ENCODE measurements at places on chromosomes 5 and 9.

GRCh38 chr5:110040178-110040577 lies 350.5 kb downstream of the MAN2A1 start:
- peak; percentile 16 for DNase-seq

DNA sequence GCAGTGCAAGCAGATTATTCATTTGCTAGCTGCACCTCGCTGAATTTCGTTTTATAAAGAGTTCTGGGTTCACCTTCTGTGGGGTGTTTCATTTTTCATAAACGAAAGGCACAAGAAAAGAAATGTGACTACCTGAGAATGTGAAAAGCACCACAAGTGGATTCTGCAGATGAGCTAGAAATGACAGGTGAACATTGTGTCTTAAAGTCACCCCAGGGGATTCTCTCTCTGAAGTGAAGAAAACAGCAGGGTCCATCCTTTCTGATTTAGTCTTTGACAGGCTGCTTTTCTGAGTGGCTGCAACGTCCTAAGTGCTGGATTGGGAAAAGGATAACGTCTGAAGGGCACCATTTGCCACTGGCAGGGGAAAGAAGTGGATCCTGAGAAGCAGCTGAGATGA lies 469.3 kb downstream of the SPATA31D1 start:
- no peak for DNase-seq

DNA sequence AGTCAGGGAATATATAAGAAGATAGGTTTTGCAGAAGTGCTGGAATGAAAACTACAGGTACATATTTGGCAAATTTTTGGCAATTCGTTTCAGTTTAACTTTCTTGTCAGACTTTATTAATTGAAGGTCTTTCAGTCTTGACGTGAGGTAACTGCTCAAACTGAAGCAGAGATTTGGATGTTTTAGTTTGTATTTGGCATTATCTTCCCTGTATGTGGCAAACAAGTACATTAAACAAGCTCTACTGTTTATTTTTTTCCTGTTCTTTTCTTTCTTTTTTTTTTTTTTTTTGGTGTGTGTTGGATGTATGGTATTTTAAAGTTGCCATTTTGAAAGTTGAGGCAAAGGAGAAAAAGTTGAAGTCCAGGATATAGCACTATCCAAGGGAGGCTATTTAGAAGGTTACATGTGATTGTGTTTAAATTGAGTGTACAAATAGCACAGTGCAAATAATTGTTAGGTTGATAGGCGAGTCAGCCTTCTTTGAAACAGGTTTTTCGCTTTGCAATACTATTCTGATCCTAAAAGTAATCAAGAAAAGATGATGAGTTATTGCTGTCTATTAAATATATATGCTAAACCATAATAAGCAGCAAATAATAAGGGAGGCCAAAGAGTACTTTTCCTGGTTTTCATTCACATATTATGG lies 2.2 kb downstream of the PBX3 start:
- DNase-seq: no peak

- DNase-seq: no peak
Measured at GRCh38 chr5:13993926-13994325, 49.4 kb upstream of the DNAH5 start.

DNA sequence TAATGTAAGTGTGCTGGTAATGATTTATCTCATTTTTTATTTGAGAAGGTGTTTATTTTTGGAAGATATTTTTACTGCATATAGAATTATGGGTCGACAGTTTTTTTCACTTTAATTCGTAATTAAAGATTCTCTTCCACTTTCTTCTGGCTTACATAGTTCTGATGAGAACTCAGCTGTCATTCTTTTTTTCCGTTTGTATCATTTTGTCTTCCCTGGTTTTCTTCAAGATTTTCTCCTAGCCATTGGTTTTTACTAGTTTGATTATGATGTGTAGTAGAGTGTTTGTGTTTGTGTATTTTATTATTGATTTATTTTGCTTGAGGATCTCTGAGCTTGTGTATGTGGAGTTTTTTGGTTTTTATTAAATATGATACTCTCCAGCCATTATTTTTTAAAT lies 21.7 kb downstream of the SLF1 start:
- no peak for DNase-seq

GRCh38 chr5:50302815-50303490 lies 138.1 kb downstream of the EMB start:
- DNase-seq: no peak

GRCh38 chr5:142713121-142713706 lies 27.3 kb upstream of the FGF1 start:
- peak; percentile 93 for DNase-seq

DNA sequence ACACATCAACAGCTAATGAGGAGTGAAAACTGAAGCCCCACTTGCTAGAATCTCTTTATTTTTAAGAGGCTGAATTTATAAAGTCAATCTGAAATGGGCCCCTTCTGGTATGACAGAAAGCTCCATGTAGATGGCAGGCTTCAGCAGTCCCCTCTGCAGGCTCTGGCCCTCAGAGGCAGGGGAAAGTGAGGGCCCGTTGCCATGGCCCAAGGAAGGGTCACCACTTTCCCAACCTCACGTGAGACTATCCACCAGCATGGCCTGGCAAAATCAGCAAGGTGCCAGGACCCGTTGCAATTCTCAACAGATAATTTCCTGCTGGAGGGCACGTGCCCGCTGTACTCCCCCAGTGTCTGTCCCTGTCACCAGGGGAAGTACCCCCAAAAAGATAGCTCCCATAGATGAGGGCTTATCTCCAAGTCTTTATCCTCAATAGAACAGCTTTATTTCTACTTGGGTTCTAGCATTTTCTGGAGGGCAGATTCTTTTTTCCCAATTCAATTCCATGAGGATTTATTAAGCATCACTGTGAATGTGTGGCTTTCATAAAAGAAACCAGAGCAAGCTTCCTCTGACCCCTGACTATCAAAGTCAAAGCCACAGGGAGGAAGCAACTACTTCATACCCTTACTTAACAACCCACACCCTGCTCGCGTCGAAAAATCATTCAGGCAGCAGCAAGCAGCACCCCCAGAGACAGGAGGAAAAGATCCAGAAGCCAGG lies 85.4 kb upstream of the FSTL4 start:
- no peak for DNase-seq

- no peak for DNase-seq
Measured at GRCh38 chr9:92310562-92310961, 14.6 kb downstream of the NOL8 start.

DNA sequence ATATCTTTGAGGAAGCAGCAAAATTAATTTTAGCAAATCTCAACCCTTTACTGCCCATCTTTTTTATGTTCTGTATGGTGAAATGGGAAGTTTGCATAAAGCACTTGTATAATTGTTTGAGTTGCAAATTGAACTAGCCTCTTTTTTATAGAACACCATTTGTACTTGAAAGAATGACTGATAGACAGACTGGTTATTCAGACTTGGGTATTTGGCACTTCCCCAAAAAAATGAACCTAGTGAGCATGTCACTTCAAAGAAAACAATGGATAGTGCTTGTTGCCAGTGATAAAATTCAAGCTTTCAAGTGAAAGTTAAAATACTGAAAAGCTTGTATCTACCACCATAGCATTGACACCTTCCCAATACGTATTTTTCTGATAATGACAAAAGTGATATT lies 115.8 kb downstream of the ERCC6L2 start:
- peak; percentile 65 for DNase-seq

DNA sequence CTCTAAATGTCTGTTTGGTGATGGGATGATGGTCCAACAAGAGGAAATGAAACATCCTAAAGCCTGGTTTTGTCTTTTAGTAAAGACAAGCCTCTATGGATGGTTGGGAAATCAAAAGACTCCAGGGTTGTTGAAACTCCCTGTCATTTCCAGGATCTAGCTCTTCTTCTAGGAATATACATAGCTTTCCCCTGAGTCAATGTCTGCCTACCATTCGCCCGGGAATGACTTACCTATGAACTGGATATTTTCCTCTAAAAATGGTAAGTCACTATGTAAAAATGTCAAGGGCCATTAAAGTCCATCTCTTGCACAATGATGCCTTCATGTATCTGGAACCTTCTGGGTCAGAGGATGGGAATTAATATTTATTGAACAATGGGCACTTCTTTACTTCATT lies 11.1 kb upstream of the KIF12 start:
- DNase-seq: no peak

- DNase-seq: no peak
Measured at GRCh38 chr5:150227606-150228273, 37.9 kb downstream of the SLC6A7 start.

DNA sequence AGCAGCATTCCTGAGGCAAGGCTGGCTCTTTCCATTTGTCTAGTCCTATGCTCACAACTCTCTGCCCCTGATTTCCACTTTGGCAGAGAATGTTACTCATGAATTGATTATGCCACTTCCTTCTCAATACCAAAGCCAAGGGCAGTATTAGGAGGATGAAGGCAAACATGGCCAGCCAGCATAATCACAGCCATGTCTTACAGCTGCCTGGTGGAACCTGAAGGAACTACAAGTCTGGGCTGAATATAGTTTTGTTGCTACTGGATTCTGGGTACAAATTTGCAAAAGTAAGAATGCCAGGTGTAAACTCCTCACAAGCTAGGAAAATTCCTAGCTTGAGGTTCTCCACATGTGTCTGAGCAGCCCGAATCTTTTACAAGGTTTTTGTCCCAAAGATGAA lies 4.2 kb downstream of the SIL1 start:
- DNase-seq: peak; percentile 32

DNA sequence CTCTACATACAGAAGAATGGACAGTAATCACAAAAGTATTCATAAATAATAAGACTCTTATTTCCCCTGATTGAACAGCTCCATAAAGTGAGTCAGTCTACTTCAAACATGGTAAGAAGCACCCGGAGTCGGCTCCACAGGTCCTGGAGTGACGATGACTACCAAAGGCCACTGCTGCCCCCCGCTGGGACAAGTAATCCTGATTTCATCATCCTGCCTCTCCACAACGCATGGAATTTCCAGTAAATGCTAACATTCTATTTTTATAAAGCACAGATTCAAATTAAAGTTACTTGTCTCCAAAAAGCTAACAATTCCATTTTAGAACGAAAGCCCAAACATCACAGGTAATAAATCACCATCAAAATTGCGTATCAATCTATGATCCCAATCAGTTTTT lies 16.2 kb downstream of the ATPSCKMT start:
- DNase-seq: peak; percentile 73

- DNase-seq: no peak
Measured at GRCh38 chr9:84796404-84796803, 126.9 kb downstream of the NTRK2 start.

- DNase-seq: no peak
Measured at GRCh38 chr5:154351141-154351540, 94.7 kb upstream of the SAP30L start.

DNA sequence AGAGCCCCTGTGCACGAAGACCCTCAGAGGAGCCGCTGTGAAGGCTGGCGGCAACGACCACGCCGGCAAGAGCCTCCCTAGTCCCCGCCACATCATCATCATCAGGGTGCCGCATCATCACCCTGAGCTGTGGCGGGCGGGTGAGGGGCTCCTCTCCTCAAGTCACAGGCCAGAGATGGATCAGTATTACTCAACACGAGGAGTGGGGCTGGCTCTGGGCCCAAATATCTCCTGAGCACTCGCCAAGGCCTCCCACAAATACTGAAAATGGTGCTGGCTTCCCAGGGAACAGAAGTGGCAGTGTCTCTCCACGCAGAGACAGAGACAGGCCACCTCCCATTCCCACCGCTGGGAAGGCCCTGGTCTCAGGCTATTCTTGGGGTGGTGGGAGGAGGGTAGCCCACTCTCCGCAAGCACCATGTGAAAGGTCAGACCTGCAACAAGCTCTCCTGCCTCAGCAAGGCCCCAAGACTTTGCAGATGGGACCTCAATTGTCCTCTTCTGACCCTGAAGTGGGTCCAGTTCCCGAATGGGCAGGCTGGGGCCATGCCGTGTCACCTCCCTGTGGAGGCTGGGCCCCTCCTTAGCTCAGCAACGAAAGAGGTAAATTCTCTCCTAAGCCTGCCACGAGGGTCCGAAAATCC lies 39.3 kb upstream of the ZNF354A start:
- DNase-seq: no peak

- DNase-seq: peak; percentile 45
Measured at GRCh38 chr5:15993919-15994318, 185.7 kb downstream of the MARCHF11 start.

- no peak for DNase-seq
Measured at GRCh38 chr9:105114318-105114717, 130.1 kb upstream of the SLC44A1 start.

DNA sequence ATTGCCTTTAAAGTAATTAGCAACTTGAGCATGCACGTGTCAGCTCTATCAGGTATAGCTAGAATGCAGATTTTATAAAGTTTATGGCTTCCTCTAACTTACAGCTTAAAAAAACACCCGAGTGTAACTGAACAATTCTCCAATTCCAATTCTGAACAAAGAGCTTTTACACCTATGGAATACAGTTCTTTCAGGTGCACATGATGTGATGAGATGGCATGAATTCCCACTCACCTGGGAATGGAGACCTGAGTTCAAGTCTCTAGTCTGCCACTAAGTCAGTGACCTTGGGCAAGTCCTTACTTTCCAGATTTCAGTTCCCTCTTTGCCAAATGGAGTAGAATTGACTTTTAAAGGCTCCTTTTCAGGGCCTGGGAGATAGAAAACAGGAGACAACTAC lies 1.8 kb downstream of the ZFAND5 start:
- peak; percentile 20 for DNase-seq

GRCh38 chr9:76603448-76603895 lies 144.5 kb downstream of the GCNT1 start:
- no peak for DNase-seq

- peak; percentile 84 for DNase-seq
Measured at GRCh38 chr9:113431191-113431590, 20.6 kb downstream of the C9orf43 start.

- no peak for DNase-seq
Measured at GRCh38 chr5:83967417-83967816, 246.8 kb upstream of the HAPLN1 start.

GRCh38 chr9:88555268-88555980 lies 20.4 kb downstream of the NXNL2 start:
- DNase-seq: no peak

DNA sequence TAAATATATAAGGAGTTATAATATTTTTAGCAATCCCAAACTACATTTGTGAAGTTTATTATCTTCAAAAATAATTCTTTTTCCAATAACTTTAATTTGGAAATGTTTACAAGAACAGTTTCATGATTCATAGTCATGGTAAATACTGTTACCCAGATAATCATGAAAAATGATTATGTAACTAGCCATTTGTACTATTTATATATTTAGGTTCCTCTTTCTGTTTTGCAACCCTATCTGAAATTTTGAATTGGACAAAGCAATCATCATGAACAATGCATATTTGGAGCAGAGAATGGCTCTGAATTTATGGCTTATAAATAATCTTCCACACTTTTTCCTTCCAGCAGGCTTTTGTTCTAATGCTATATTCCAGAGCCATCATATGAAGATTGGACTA lies 499.7 kb downstream of the SLCO4C1 start:
- no peak for DNase-seq

Measured in dermis blood vessel endothelial cell (primary cell).